Stimulated activated CD8-positive, alpha-beta memory T cell treated with anti-CD3 and anti-CD28 coated beads, Interleukin-15, amount 100 ng/mL, for 24 hours (primary cell): ENCODE measurements at places on chromosomes 7 and 10.

DNA sequence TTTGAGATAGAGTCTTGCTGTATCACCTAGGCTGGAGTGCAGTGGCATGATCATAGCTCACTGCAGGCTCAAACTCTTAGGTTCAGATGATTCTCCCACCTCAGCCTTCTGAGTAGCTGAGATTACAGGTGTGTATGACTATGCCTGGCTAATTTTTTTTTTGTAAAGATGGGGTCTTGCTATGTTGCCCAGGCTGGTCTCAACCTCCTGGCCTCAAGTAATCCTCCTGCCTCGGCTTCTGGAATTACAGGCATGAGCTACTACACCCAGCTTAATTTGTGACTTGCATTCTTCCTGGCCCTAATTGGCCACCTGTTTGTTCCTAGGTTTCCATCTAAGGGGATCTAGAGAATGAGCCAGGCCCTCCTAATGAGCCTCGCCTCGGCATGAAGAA lies 9.3 kb downstream of the ARHGAP22 start:
- no peak for DNase-seq

GRCh38 chr7:11706666-11707605 lies 125.1 kb downstream of the THSD7A start:
- no peak for DNase-seq

GRCh38 chr7:98330926-98331529 lies 49.5 kb downstream of the BRI3 start:
- no peak for DNase-seq

GRCh38 chr10:90919683-90920574 lies 958 bp downstream of the ANKRD1 start:
- no peak for DNase-seq

DNA sequence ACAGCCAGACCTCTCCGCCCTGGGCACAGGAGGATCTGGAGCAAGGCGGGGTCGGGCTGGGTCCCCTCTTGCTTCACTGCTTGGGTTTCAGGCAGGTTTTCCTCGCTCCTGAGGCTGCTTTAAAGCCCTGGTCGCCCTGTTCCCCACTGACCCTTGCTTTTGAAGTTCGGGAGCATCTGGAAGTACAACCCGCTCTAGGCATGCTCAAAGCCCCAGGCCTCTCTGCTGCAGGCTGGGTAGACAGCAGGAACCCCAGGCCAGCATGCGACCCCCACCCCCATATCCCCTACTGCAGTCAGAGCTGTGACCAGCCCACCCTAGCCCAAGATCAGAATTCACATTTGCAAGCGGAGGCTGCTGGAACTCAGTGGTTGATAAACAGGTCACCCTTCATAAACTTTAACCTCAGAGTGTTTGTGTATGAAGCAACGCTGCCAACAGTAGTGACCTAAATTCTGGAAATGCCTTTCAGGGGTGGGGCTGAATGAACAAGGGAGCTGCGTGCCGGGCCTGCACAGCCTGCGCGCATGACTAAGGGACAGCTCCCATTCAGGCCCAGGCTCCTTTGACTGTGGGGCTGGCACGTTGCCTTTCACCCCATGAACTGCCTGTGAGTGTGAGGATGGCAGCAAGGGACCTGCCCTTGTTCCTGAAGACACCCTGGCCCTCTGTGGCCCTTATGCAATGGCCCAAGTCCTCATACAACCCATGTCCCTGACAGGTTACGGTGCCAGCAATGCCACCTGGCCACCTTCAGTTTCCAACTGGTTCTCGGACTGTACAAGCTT lies 52.5 kb downstream of the PROSER2 start:
- DNase-seq = no peak

DNA sequence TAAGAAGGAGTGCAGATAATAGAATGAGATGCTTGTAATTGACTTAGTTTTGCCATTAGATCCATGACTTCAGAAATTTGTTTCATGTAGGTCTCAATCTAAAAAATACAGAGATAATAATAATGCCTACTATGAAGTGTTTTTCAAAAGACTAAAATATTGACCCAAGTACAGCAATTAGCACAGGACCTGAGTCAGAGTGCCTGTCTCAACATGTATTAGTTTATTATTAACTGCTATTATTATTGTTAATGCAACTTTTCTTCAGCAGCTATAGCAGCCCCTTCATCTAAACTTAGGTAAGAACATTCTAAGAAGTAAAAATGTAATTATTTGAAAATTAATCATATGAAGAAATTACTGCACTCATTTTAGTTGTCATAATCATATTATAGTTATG lies 82.9 kb upstream of the HGF start:
- no peak for DNase-seq

DNA sequence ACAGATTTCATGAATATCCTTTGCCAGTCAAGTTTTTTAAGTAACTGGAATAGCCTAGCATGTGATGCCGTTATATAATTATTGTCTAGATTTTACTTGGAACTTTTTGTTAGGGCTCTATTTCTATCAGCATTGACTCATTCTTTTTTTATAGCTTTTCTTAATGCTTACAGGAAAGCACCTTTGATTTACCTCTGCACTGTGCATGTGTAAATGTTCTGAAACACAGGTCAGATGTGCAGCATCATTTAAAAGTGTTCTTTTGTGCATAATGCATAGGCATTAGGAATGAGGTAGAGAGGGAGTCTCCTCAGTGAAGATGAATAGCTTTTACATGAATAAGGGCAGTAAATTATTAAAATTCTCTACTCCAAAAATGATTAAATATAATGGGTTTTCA lies 669.3 kb upstream of the MBL2 start:
- no peak for DNase-seq

DNA sequence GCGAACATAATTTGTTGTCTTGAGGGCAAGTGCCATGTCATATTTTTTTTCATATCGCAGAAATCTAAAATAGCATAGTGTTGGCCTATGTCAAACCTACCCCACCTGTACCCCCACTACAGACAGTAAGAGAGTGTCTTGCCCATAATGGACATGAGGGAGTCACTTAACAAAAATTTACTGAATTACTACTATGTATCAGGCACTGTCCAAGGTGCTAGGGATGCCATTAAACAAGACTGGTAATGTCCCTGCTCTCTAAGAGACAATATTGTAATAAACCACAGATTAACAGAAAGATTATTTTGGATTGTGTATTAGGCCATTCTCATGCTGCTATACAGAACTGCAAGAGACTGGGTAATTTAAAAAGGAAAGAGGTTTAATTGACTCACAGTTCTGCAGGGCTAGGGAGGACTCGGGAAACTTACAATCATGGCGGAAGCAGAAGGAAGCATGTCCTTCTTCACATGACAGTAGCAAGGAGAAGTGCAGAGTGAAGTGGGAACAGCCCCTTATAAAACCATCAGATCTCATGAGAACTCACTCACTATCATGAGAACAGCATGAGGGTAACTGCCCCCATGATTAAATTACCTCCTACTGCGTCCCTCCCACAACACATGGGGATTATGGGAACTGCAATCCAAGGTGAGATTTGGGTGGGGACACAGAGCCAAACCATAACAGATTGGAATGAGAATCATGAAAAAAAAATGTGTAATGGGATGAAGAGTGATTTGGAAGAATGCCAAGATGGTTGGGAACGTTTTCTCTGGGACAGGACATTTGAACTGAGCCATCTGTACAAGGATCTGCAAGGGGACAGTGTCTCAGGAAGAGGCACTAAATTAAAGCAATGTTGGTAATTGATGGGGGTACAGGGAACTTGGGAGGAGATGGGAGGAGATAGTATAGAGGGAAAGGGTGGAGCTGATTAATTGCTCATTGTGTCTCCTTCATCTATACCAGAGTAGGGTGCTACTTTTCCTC lies 108.5 kb downstream of the FAM107B start:
- no peak for DNase-seq

DNA sequence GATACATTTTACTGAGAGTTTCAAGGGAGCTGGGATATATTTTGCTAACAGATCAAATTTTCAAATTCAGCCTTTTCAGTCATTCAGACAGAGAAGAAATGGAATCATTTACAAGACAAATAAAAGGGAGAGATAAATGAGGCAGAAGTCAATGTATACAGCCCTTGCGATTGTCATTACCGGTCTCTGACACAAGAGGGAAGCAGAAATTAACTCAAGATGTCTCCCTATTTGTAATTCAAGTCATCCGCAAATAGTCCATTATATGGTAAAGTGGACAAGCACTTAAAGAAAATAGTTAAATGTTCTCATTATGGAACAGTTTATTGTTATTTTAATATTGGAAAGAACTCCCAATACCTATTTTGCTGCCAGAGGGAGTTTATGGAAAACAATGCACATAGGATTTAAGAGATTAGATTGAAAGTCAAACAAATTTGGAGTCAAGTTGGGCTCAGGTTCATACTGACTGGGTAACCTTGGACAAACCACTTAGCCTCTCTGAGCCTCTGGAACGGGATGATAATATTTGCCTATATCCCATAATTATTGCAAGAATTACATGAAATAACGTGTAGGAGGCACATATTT lies 89.3 kb upstream of the PRKCQ start:
- DNase-seq = no peak

- DNase-seq = no peak
These were observed 330.6 kb downstream of the GRID1 start for GRCh38 chr10:86035791-86036543.

DNA sequence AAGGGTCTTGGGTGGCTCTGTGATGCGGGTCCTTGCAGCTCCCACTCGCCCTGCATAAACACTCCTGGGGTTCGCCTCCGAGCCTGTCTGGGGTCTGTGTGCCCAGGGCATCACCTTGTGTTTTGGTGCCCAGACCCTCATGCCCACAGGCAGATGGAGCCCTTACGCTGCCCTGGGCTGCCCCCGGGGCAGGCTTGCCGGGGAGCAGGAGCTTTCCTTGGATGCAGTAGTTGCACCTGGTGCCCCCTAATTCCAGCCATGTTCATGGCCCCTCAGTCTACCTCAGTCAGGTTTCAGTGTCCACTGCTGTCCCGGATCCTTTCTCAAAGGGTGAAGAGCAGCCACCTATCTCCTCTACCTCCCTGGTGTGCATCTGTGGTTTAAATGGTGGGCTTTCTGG lies 396.0 kb downstream of the PTPRN2 start:
- no peak for DNase-seq

DNA sequence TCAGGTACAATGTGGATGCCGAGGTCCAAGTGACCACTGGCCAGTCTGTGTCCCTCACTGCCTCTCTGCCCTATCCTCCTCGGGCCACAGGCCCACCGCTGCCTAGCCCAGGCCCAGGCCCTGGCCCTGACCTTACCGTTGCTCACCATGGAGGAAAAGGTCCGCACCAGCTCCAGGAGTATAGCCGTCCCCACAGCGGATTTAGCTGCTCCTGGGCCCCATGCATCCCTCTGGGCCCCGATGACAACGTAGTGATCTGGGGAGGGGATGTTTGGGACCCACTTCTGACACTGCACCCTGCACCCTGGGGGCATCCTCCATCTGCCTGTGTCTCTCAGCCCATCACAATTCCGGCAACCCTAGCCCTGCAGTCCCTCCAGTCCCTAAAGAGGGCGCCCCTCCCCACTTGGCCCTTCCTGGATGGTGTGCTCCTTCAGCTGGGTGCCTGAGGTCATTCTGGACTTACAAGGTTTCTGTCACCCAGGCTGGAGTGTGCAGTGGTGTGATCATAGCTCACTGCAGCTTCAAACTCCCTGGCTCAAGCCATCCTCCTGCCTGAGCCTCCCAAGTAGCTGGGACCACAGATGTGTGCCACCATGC lies 12.1 kb downstream of the TFR2 start:
- no peak for DNase-seq

DNA sequence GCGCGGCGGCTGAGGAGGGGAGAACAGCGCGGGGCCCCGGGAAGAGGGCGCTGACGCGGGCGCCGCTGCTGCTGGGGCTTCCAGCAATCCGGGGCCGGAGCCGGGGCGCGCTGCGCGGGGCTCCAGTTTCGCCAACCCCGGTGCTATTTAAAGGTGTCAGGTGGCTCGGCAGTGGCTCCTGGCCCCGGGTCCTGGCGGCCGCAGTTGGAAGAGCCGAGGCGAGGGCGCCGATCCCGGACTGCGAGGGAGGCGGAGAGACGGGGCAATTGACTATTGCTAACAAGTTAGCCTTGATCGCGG lies 347 bp downstream of the LBX1 start:
- DNase-seq = no peak

- DNase-seq = no peak
These were observed 12.6 kb downstream of the PDAP1 start for GRCh38 chr7:99395616-99396327.

DNA sequence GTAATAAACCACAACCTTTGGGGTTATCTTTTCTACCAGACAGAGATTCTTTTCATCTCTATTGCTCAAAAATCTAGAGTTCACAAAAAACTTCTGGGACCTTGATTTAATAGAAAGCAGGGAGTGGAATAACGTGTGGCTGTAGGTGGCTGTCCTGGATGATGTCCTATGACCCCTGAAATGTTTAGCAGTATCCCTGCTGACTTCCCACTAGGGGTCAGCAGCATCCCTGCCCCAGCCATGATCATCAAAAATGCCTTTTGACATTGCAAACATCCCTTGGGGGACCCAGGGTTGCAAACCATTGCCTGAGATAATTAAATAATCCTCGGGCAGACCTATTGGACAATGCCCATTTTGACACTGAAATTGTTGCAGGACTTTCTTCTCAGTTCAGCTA lies 177.1 kb downstream of the USP6NL start:
- no peak for DNase-seq

- DNase-seq = no peak
These were observed 53.5 kb upstream of the ARMC3 start for GRCh38 chr10:22874189-22874854.

DNA sequence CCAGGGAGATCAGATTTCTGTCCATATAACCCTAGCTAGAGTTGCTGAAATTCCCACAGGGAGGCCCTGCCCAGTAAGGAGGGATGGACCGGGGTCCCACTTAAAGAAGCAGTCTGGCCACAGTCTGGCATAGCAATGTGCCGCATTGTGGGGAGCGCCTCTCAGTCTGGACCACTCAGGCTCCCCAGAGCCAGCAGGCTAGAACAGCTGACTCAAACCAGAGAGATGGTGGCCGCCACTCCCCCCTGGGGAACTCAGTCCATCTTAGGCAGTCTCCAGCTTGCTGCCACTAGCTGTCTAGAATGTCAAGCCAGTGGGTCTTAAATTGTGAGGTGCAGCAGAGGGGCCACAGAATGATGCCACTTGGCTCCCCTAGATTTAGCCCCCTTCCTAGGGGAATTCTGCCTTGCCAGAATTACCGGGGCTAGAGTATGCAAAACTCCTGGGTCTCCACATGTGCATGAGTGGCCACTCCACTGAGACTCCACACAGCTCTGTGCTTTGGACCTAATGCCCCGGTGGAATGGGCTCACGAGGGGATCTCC lies 133.3 kb upstream of the LANCL2 start:
- DNase-seq = no peak

DNA sequence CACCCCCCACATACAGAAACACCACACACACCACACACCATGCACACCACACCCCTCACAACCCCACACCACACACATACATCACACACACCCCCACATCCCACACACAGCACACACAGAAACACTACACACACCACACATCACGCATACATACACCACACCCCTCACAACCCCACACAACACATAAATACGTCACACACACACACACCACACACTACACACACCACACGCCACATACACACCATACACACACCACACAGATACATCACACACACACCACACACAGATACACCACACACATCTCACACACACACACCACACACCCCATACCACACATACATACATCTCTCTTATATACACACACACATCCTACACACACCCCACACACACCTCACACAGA lies 126.2 kb downstream of the ANLN start:
- DNase-seq = no peak

- DNase-seq = no peak
These were observed 359.9 kb downstream of the GLRX3 start for GRCh38 chr10:130495891-130496636.
